Left lung (tissue), 14 donors: ENCODE measurements at places on chromosomes 3 and 15. TPM values are rescaled to one million over a fixed set of nuclear protein-coding genes. Genes with fewer than 3 reads are reported as not detected.

- no peak for DNase-seq
These were observed 41.1 kb upstream of the PLXNA1 start for GRCh38 chr3:126941721-126942270.

The SNTN gene
- 13.9 TPM for polyA plus RNA-seq

DNA sequence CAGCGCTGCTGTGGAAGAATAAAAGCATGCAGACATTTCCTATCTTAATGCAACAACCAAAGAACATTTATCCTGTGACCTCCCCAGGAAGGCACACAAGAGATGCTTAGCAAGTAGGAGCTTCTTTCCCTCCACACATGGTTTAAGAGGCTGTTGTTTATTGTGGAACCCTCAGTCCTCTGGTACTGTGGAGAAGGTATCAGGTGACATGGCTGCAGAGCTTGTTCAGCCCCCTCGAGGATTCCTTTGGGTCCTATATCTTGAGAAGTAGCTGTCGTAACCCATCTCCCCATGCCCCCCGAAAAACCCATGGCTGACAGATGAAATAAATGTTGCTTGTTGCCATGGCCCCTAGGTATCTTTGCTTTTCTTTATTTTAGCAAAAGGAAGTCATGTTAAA, 20.3 kb upstream of the ETV5 start:
- DNase-seq = no peak

GRCh38 chr3:93988283-93988682, 8.3 kb downstream of the ARL13B start:
- DNase-seq = no peak

- no peak for DNase-seq
These were observed 49.6 kb downstream of the WDR72 start for GRCh38 chr15:53709821-53710220.

DNA sequence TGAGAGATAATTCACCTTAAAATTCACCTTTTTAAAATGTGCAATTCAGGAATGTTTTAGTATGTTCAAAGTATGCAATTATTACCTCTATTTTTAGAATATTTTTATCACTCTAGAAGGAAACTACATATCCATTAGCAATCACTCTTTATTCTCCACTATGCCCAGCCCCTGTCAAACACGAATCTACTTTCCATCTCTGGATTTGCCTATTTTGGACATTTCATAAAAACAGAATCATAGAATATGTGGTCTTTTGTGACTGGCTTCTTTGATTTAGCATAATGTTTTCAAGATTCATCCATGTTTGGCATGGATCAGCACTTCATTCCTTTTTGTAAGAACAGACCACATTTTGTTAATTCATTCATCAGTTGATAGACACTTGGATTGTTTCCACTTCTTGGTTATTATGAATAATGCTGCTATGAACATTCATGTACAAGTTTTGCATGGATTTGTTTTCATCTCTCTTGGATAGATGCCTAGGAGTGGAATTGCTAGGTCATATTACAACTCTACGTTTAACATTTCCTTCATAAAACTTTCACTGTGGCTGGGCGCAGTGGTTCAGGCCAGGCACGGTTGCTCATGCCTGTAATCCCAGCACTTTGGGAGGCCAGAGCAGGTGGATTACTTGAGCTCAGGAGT, 12.7 kb downstream of the HMCES start:
- DNase-seq = no peak

GRCh38 chr3:178562947-178563232, 26.7 kb downstream of the KCNMB2 start:
- DNase-seq = no peak

DNA sequence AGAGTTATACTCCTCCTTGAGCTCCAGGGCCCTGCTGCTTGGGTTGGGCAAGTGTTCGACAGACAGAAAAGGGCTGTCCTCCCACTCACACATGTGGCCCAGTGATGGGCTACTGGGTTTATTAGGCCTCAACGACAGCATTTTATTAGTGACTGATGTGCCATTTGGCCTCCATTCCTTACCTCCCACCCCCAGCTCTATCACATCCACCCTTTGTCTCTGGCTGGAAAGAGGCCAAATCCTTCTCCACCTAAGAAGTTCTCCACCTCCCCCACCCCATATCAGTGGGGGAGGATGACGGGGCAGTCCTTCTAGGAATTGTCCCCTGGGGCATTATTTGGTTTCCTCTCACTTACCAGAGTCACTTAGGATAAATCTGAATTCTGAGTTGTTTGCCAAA, 57.1 kb upstream of the WNT5A start:
- no peak for DNase-seq

DNA sequence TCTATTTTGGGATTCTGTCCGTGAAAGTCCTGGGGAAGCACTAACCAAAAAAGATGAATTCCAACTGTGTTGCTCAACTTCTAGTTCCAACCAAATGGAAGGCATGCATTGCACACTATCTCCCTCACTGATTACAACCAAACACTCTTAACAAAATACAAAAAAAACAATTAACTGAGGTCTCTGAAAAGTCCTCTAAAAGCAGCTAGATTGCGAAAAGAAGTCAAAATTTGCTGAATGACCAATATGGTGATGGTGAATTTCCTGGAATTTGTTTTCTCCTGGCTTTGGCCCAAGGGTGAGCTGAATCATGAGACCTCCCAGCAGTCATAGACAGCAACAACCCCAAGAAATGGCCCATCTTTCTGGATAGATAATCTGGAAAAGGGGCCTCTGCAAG, 28.3 kb downstream of the CYP19A1 start:
- no peak for DNase-seq

DNA sequence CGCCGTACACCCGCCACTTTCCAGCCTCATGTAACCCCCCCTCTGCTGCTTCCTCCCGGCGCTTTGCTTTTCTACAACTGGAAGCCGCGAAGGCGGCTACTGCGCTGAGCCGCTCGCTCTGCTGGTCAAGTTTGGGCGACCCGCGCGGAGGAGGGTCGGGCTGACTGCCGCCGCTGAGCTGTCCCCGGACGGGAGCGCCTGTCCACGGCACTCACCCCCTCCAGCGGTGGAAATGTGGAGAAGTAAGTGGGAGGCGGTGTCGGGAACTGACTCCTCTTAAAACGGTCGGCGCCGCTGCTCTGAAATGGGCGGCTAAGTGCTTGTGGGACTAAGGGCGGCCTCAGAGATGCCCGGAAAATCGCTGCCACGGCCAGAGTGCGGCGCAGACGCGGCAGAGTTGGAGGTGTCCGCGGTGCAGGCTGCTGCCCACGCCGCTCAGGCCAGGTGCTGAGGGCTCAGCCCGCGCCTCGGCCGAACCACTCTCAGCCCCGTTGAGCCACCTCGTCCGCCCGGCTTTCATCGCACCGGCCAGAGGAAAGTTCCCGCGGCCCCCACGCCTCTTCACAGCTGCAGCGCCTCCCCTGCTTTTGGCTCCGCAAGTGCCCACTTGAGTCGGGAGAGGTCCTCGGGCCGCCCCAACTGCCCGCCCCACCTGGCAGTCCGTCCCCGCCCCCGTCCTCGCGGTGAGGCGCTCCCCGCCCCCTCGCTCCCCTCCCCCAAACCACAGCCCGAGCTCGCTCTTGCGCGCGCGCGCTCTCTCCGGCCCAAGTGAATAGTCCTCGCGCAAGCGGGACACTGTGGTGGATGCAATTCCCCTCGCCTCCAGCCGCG, at the start of gene EPHA6:
Gene EPHA6, plus strand, starts transcription at position 775 of the 831 bp plus-strand sequence.
- peak; percentile 47 for DNase-seq

The FBXO40 gene
- 0.03 TPM for polyA plus RNA-seq

The GCSAM gene
- 1.8 TPM for polyA plus RNA-seq

The WDR72 gene
- 2.4 TPM for polyA plus RNA-seq

The CPA3 gene
- polyA plus RNA-seq = 0.46 TPM

DNA sequence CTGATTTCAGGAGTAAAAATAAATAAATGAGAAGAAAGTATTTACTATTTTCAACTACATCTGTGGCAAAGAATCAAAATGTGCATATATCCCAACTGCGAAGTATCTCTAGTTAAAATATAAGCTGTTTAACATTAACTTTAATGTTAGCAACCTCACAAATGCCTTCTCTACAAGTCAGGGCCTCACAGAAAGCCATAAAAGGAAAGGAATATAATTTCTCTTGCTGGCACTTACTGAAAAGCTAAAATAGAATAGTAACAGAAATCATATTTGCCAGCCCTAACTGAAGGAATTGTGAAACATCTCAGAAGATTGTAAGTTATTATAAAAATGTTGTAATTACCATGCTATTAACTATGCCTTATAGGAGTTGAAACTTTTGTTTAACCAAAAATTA, 65.1 kb upstream of the MBNL1 start:
- no peak for DNase-seq

The CHRNA7 gene
- polyA plus RNA-seq = 30.3 TPM

GRCh38 chr3:15290736-15291135, 41.6 kb downstream of the SH3BP5 start:
- no peak for DNase-seq

GRCh38 chr15:57306161-57306943, 70.0 kb upstream of the CGNL1 start:
- peak; percentile 85 for DNase-seq

- no peak for DNase-seq
These were observed 29.9 kb upstream of the LRTM1 start for GRCh38 chr3:54957711-54958110.

- DNase-seq = no peak
These were observed 83.9 kb upstream of the PLXND1 start for GRCh38 chr3:129690406-129690805.

- no peak for DNase-seq
These were observed 129.0 kb upstream of the LIPC start for GRCh38 chr15:58302832-58303231.

- DNase-seq = no peak
These were observed 1.5 kb upstream of the U2SURP start for GRCh38 chr3:142999881-143000280.

The KY gene
- 2.1 TPM for polyA plus RNA-seq

GRCh38 chr3:160159341-160159740, 65.9 kb upstream of the C3orf80 start:
- DNase-seq = no peak

DNA sequence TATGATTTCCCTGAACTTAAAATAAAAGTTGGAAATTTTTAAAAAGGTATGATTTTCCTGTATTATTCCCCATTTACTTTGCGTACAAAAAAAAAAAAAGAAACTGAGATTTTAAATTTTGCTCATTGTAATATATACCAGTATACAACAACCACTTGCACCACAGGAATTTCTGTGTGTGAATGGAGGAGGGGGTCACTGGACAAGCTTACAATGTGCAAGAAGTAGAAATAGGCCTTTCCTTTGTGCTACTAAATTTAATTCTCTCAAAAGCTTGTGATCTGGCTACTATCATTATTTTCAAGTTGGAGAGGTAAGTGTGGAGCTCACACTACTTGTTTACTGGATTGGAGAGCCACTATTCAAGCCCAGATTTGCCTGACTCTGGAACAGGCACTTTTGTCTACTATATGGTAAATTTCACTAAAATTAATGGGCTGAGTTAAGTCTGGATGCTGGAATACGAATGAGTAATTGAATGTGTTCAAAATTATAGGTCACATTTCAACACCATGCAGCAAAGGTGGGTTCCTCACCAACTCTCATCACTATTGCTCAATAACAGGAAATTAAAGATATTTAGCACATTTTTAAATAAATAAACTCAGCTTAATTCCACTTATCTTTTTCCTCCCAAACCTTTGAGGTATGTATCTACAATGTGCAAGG, 148.0 kb upstream of the MBNL1 start:
- DNase-seq = no peak

GRCh38 chr15:63072023-63072650, 29.6 kb downstream of the TPM1 start:
- no peak for DNase-seq

- DNase-seq = peak; percentile 49
These were observed 47.0 kb upstream of the PPIB start for GRCh38 chr15:64209680-64210334.

The GOLGA8S gene
- 0.91 TPM for polyA plus RNA-seq

The ZNF80 gene
- not detected for polyA plus RNA-seq

DNA sequence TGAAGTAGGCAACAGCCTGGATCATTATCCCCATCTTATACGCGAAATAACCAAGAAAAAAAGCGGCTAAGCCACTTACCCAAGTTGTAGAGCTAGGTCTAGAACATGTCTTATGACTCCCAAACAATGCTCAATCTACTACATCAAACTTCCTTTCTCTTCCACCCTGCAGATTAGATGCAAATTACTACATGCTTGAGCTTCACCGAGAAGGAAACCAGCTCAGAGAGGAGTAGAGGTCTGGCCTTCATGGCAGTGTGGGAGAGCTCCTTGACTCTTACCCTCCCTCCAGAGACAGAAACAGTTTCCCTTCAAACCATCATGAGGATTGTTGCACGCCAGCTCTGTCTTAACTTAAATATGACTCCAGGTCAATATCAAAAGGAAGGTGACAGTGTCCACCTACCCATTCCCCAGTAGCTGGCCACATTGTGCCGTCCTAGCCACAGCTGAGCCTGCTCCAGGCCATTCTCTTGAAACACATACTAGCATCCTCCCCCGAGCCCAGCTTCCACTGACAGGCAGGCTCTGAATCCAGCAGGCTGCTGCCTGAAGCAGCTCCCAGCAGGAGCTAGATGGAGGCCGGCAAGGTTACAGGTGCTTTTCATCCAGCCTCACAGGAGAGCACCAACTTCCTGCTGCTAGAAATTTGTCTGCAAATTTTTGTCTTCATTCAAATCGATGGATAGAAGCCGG, 56.8 kb downstream of the CPN2 start:
- DNase-seq = no peak

The IGSF11 gene
- polyA plus RNA-seq = 0.63 TPM

The TM4SF1 gene
- polyA plus RNA-seq = 74.1 TPM

The TMCO5A gene
- polyA plus RNA-seq = not detected

GRCh38 chr15:69955240-69955894, 142.3 kb downstream of the TLE3 start:
- DNase-seq = no peak

The CCR8 gene
- polyA plus RNA-seq = not detected

DNA sequence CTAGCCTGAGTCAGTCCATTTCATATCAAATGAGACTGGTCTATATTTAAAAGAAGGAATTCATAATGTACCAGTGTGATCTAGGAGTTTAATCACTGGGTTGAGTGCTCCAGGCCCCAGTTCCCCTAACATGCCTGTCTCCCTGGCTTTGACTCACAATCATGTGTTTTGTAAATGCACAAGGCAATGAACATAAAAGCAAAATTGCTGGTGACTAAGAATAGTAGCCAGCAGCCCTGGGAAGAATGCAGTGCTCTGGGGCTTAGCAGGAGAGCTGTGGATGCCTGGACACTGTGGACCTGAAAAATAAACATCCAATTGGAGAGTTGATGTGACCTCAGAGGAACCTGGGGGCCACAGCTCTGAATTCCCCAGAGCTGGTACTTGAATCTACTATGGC, 50.3 kb downstream of the SYNPR start:
- no peak for DNase-seq

The NRG4 gene
- polyA plus RNA-seq = 2.6 TPM

GRCh38 chr15:93296759-93297500, 207.9 kb upstream of the RGMA start:
- DNase-seq = no peak

- no peak for DNase-seq
These were observed 140.5 kb upstream of the CADPS start for GRCh38 chr3:63015614-63016309.

DNA sequence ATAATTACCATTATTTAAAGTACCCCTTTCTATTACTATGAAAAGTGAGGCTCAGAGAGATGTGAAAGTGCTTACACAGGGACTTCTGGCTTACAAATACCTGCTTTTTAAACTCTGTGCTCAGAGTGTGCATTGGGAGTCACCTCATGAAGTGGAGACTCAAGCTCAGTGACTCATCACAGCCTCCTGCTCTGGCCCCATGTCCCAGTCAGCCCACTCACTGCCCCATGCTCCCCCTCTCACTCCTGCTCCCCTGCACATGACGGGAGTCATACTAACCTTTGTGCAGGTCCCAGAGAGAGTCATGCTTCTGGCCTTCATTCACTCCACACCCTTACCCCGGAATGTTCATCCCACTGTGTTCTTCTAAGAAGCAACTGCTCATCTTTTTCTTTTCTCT, 20.2 kb downstream of the CCR1 start:
- DNase-seq = no peak

The PRR20G gene
- not detected for polyA plus RNA-seq

- no peak for DNase-seq
These were observed 1.5 kb downstream of the FSTL1 start for GRCh38 chr3:120449251-120449650.
